ENCODE measurements at places on chromosomes 12 and 14.

DNA sequence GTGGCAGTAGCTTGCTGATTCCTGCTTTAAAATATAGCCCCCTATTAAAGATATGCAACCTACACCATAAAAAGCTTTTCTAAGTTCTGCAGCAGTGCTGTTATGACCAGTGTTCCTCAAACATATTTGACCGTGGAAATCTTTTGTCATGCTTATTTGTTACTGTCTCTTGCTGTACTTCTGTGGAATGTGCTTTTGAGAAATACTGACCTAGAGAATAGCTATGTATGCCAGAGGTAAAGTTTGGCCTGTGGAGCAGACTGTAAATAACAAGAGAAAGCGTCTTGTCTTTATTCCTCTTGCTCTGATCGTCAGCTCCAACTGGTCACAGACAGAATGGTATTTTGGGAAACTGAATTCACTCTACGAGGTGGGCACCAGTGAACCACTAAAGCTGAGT, 239.0 kb downstream of the FBXL14 start:
- DNase-seq, result no peak

GRCh38 chr12:119319638-119320037, 14.9 kb upstream of the CCDC60 start:
- no peak for DNase-seq

GRCh38 chr12:68294251-68294650, 37.9 kb downstream of the MDM1 start:
- DNase-seq, result no peak

- peak; percentile 72 for DNase-seq
Measured at GRCh38 chr14:49862089-49862673, 9.6 kb upstream of the NEMF start.

- no peak for DNase-seq
Measured at GRCh38 chr12:100461330-100461973, 12.2 kb upstream of the NR1H4 start.
